Neuronal stem cell (in vitro differentiated cells): ENCODE measurements at places on chromosomes 13 and 19.
A peak's percentile ranks its signal among the peaks of the same experiment; 100 is the strongest.

GRCh38 chr13:21675095-21675991 lies 4.5 kb downstream of the FGF9 start:
- peak; percentile 23 for DNase-seq

DNA sequence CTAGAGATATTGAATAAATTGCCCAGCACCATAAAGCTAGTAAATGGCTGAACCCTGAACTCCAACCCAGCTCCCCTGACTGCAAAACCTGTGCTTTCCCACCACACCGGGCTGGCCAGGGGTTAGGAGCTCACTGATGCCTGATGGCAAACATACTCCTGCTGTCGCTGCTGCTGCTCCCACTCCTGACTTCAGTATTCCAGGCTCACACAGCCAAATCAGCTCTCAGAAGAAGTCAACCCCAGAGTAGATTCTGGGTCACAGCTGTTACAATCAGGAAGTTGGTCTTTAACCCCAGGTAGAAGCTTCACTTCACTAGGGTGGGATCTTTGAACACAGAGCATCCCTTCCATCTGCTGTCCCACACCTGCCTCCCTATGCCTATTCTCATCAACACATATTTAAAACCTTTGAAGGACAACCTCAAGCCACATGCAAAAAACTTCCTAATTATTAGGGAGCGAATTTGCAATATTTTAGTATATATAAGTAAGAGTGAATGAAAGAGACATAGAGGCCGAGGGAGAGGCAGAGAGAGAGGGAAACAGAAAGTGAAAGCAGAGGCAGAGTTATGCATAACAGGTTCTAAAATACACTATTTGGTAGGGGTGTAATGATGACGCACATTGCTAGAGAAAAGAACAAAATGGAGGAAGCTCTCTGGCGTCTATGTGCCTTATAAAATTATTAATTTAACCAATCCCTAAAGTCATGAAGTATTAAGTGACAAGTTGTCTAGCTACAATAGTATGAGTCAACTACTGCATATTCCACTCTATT lies 99.4 kb upstream of the SERP2 start:
- no peak for DNase-seq

DNA sequence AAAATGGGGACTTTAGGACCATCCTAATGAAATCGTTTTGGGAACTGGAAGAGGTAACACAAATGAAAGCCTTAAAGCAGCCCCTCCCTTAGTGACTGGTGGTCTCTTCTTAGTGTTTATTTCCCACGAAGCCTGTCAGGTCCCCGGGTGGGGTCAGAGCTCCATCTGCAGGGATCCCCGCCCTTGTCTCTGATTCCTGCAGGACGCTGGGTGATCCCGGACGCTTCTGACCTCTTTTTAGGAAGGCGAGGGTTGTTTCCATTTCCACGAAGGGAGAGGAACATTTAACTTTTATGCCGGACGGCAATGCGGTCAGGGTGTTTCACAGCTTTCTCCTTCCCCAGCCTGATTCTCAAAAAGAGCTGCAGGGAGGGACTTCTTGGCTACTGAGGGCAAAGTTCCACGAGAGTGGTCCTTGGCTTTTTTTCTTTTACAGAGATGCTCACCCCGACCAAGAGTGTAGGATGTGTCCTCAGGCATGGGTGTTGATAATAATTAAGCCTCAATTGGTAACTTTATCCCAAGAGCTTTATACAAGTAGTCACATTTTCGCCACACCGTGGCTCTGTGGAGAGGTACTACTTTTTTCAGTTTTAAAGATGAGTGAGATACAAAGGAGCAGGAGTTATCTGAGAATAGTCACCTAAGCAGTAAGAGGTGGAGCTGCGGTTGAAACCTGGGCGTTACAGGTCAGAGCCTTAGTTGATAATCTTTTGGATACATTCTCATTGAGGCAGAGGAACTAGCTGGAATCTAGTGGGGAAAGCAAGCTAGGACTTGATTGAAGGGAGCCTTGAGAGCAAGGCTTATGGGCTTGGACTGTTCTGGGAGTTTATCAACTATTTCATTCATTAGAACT lies 813 bp downstream of the ZNF284 start:
- no peak for DNase-seq

GRCh38 chr19:58166708-58167280 lies 16.1 kb upstream of the ZNF274 start:
- DNase-seq = no peak

- DNase-seq = no peak
Measured at GRCh38 chr13:110138010-110138699, 168.8 kb downstream of the COL4A1 start.

- no peak for DNase-seq
Measured at GRCh38 chr13:108210551-108210950, 4.8 kb downstream of the LIG4 start.

DNA sequence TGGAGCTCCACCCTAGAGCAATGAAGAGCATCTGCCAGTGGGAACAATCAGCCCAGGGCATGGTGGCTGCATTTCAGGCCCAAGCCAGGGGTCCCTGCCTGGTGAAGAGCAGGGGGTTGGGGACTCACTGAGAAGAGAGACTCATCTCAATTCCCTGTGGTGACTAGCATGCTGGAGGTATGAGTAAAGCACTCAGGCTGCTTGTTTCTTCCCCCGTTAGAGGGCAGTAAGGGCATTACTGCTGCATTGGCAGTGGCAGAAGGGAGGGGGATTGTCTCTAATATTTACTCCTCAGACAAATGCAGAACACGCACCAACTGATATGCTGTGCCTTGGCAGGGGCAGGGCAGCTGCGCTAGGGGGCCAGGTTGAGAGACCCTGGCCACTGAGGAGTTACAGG lies 329.1 kb downstream of the SLITRK5 start:
- DNase-seq = no peak

GRCh38 chr13:46160471-46161066 lies 21.4 kb downstream of the LCP1 start:
- DNase-seq = peak; percentile 49

DNA sequence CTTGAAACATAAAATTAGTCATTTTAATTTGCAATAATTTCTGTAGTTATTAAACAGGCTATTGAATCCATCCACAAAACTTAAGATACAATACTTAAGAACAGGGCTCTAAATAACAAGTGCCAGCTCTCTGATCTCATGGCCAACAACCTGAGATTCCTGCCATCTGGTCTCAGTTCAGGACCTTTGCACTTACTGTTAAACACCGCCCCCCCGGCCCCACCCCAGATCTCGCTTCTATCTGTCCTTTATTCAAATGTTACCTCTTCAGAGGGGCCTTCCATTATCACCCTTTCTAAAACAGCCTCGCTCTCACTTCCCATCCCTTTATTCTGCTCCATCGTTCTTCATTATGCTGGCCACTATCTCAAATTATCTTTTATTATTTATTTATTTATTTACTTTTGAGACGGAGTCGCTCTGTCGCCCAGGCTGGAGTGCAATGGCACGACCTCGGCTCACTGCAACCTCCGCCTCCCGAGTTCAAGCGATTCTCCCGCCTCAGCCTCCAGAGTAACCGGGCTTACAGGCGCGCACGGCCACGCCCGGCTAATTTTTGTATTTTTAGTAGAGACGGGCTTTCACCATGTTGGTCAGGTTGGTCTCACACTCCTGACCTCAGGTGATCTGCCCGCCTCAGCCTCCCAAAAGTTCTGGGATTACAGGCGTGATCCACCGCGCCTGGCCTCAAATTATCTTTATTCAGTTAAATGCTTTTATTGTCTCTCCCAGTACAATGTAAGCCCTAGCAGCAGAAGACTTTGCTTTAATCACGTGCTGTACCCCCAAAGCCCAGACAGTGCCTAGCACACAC lies 838 bp upstream of the SNRNP70 start:
- DNase-seq = no peak

- no peak for DNase-seq
Measured at GRCh38 chr13:104577071-104577815, 1511.0 kb upstream of the SLC10A2 start.

GRCh38 chr19:30562981-30563380 lies 190.8 kb downstream of the ZNF536 start:
- DNase-seq = no peak

DNA sequence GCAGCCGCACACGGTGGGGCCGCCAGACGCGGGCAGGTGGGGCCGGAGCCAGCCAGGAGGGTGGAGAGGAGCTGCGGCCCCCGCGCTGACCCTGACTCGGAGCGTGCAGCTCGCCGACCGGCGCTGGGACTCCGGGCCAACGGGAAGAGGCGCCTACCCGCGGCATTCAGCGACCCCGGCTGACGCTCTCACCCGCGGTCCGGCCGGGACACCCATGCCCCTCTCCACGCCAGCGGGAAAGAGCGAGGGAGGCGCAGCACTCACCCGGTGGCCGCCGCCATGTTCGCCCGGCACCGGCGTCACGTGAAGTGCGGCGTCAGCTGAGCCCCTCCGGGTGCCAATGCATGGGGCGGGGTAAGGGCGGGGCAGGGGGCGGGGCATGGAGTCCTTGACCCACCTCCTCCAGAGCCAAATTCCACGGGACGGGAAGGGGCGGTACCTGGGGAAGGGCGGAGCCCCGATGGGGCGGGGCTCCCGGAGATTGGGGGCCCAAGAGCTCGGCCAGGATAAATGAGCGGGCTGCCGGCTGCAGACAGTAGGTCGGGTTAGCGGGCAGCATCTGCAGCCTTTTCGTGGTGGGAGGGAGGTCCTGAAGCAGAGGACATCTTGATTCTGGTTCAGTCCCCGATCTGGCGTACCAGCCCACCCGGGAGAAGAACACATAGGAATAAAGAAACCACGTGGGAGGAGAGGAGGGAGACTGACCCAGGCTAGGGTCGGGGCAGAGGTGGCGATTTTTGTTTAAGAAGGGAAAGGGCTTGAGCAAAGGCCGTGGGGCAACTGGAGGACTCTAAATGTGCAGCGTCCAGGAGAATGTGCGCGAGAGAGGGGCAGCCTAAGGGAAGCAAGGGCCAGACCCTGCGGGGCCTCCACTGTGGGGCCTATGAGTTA lies at the start of gene PEPD:
Gene PEPD, minus strand, starts transcription at position 312 of the 891 bp plus-strand sequence. Its CDS starts 31 bp downstream, at position 281.
- DNase-seq = peak; percentile 94

DNA sequence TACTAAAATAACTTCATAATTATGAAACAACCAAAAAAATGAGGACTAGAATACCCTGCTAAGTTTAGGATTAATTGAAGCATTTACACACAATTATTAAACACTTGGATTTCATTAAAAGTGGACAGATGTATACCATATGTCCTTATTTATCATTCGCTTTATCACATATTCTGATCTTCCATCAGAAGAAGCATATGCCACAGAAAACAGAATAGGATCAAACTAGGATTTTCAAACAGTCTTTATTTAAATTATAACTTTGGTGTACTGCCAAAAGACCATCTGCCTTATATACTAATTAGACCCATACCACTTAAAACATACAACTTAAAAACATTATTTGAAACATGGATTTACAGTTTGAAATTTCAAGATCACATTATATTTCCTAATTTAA lies 727.1 kb upstream of the KLHL1 start:
- no peak for DNase-seq

GRCh38 chr19:31451686-31452330 lies 102.6 kb upstream of the TSHZ3 start:
- DNase-seq = no peak

GRCh38 chr19:10747271-10747670 lies 29.4 kb downstream of the DNM2 start:
- no peak for DNase-seq

- DNase-seq = no peak
Measured at GRCh38 chr13:111873676-111874178, 193.2 kb upstream of the SOX1 start.

DNA sequence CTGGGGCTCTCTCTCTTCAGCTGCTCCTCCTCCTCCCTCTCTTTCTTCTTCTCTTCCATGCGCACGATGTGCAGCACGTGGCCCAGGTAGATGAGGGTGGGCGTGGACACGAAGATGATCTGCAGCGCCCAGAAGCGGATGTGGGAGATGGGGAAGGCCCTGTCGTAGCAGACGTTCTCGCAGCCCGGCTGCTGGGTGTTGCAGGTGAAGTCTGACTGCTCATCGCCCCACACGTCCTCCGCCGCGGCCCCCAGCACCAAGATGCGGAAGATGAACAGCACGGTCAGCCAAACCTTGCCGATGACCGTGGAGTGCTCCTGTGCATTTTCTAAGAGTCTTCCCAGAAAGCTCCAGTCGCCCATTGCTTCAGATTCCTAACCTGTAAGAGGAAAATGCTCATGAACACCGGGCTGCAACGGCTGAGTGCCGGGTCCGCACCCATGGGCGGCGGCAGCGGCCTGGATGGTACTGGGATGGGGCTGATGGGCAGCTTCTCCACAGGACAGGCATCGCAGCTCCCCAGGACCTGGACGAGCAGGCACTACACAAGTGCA lies 17.8 kb downstream of the GJA3 start:
- no peak for DNase-seq

DNA sequence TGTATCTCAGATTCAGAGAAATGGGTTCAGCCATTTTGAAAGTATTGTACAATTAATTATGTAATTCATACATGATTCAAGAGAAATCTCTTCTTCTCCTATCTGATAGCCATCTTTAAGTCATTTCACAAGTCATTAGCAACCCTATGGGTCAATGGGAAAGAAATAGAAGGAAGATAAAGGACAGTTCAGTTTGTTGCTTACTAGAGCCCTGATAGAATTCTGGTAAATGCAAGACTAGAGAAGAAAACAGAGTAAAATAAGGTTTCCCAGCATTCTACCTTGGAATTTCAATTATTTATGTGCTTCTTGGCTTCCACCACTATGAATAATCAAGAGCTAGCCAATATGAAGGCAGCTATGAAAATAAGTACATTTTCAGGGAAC lies 117.7 kb downstream of the LHFPL6 start:
- DNase-seq = no peak

- no peak for DNase-seq
Measured at GRCh38 chr13:18948664-18949488, 232.7 kb downstream of the TUBA3C start.

- DNase-seq = no peak
Measured at GRCh38 chr13:29579094-29579493, 16.4 kb downstream of the SLC7A1 start.

DNA sequence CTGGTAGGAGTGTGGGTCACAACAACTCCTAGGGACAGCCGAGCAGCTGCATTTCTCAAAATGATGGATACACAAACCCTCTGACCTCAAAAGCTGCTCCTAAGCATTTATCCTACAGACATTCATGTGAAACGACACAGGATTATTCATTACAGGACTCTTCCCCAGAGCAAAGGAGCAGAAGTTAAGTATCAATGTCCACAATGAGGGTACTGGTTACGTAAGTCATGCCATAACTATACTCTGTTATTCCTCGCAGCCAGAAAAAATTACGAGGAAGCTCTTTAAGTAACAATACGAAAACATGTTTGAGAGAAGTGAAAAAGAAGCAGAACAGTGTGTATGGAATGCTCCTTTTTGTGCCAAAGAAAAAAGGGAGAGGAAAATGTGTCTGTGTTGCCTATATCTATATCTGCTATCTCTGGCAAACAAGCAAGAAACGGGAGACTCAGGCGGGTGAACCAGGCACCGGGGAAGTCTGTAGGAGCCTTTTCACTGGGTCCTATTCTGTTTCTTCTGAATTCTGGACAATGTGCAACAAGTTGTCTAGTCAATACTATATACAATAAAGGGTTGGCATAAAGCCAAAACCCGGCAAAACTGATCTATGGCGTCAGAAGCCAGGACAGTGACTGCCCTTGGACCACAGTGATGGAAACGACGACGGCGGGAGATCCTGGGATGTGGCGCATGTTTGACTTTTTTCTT lies 1.3 kb downstream of the ISOC2 start:
- DNase-seq = no peak
